Esophagus muscularis mucosa (tissue), 4 donors: ENCODE measurements at places on chromosomes 7 and 10.

GRCh38 chr7:38862666-38863065, 46.3 kb downstream of the VPS41 start:
- no peak for DNase-seq

DNA sequence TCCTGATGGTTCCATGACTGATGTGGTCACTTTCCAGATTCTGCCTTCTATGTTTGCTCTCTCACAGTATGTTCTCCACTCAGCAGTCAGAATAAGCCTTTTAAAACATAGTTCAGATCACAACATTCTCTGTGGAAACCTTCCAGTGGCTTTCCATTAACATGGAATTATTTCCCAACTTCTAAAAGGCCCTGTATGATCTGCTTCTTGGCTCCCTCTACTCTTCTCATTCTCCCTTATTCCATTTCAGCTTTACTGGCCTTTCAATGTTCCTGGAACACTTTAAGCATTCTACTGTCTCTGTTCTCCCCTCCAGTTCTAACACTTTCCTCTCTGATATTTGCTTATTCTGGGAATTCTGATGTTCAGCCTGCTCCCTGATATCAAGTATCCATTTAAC, 325.6 kb downstream of the THSD7A start:
- no peak for DNase-seq

DNA sequence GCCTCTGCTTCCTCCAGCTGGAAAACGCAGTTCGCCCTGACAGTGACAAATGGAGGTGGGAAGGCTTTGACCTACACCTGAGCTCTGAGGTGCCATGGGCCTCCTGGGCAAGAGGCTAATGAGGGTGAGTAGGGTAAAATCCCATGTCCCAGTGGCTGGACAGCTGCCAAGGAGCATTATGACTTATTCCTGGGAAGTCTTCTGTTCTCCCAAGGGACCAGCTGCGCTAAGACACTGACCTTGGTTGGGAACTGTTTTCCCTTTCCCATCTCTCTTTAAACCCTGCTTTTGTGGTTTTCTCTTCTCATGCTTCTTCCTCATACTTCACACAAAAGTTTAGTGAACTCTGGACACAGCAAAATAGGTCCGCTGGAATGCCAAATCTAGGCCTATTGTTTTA, 72.6 kb downstream of the COPG2 start:
- DNase-seq, result no peak

DNA sequence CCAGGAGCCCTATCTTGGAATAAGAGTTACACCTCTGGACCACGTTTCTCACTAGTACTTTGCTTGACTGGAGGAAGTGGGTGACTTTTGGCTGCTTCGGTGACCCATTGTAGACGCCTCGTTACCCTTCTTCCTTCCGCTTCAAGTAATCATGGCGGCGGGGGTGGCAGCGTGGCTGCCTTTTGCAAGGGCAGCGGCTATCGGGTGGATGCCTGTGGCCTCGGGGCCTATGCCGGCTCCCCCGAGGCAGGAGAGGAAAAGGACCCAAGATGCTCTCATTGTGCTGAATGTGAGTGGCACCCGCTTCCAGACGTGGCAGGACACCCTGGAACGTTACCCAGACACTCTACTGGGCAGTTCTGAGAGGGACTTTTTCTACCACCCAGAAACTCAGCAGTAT, 1.5 kb downstream of the KCND2 start:
- DNase-seq, result no peak

GRCh38 chr10:6692103-6692502, 112.0 kb upstream of the PRKCQ start:
- DNase-seq, result no peak

DNA sequence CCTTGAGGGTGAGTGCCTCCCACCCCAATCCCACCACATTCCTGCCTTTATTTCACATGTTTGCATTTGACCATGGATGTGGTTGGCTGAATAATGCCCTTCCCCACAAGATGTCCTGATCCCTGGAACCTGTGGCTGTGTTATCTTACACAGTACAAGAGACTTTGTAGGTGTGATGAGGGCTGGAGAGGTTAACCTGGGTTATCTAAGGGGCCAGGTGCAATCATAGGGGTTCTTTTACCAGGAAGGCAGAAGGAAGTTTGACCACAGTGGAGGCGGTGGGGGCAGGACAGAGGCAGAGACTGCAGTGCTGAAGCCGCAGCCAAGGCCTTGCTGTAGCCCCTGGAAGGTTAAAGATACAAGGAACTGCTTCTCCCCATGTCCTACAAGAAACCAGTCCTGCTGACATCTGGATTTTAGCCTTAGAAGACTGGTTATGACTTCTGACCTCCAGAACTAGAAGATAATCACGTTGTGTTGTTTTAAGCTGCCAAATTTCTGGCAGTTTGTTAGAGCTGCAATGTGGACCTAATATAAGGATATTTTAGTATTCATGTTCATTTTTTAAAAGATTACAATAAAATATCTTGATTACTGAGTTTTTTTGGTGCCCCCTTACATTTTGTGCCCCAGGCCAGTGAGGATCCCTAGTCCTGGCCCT, 136.6 kb downstream of the ARHGAP22 start:
- no peak for DNase-seq

DNA sequence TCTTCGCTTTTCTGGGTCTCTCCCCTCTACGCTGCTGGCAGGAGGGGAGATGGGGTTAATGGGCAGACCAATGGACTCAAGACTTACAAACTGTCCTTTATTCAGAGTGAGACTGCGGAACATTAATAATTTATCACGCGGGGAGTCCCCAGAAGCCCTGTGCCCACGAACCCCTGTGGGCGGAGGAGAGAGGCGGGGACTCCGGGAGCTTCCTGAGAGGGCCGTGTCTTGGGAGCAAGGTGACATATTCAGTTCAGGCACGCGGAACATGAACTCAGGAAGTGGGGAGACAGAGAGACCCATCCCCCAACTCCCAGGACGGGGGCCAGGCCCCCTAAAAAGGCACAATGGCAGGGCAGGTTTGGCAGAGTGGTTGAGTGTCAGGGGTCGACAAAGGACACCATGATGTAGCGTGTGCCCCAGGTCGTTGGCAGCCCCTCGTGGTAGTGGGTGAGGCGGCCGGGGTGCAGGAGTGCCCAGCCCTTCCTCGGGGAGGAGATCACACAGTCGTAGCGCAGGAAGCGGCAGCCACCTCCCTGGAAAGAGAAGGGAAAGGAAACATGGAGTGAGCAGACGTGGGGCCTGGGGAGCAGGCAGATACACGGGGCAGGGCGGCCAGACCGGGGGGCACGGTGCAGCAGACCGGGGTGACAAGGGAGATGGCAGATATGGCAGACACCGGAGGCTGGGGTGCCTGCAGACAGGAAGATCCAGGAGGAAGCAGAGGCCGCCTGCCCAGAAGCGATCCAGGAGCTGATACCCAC, 5.2 kb upstream of the MOGAT3 start:
- no peak for DNase-seq

- DNase-seq, result no peak
Observed at GRCh38 chr7:134513169-134513752, 14.1 kb upstream of the AKR1B10 start.

- no peak for DNase-seq
Observed at GRCh38 chr10:994836-995558, 6.8 kb downstream of the GTPBP4 start.

- no peak for DNase-seq
Observed at GRCh38 chr10:105855791-105856190, 1214.7 kb downstream of the SORCS3 start.

DNA sequence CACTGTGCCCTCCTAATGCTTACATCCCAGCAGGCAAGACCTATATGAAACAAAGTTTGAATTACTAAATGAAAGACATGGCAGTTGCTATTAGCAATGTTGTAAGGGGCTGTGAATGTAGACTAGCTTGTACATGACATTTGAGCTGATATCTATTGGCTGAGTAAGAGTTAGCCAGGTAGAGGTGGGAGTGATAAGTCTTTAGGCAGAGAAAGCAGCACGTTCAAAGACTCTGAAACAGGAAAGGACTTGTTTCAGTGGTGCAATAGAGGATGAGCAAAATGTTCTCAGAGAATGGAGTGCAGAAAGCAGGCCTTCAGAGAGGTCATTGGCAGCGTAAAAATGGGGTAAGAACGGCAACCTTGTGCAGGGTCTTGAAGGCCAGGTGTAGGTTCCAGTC, 687.6 kb downstream of the AUTS2 start:
- DNase-seq, result no peak

- peak; percentile 47 for DNase-seq
Observed at GRCh38 chr7:4406288-4407058, 275.6 kb upstream of the FOXK1 start.

- DNase-seq, result no peak
Observed at GRCh38 chr10:72008096-72008981, 44.1 kb downstream of the CHST3 start.

DNA sequence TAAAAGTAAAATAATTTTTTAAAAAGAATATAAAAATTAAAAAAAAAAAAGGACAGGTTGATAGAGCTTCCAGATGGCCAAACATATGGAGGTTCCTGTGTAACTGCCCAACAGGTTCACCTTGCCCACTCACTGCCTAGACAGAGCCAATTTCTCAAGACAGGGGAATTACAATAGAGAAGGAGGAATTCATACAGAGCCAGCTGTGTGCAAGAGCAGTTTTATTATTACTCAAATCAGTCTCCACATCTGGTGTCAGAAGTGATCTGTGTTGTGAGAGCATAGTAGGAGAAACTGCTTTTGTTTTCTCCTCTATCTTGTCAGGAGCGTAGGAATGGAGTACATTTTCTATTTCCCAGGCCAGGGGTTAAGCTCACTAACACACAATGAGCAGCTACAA, 31.0 kb downstream of the C7orf33 start:
- no peak for DNase-seq

DNA sequence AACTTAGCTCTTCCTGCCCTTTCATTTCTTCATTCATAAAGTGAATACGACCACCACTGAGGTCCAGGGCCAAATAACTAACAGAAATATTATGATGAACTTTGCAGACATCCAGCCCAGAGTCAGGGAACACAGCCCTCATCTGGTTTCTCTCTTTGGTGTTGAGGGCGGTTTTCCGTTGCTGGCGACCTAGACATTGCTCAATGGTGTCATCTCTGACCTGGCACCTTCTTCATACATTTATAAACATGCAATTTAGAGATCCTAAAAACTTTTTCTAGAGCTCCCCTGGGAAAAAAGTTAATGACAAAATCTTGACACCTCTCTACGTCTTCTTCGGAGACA, 324 bp upstream of the TET1 start:
- DNase-seq, result no peak

- no peak for DNase-seq
Observed at GRCh38 chr10:113273181-113274163, 279.4 kb upstream of the HABP2 start.

DNA sequence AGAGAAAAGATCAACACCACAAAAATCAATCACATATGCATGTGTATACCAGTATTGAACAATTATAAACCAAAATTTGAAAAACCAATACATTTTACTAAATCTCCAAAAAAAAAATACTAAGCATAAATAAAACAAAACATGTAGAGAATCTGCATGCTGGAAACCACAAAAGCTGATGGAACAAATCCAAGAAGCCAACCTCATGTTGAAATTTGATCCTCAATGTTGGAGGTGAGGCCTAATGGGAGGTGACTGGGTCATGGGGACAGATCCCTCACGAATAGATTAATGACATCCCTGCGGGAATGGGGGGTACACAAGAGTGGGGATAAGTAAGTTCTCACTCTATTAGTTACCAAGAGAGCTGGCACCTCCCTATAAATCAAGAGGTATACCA, 82.5 kb downstream of the OAT start:
- DNase-seq, result no peak

GRCh38 chr10:28199941-28200340, 102.9 kb downstream of the MPP7 start:
- DNase-seq, result no peak

DNA sequence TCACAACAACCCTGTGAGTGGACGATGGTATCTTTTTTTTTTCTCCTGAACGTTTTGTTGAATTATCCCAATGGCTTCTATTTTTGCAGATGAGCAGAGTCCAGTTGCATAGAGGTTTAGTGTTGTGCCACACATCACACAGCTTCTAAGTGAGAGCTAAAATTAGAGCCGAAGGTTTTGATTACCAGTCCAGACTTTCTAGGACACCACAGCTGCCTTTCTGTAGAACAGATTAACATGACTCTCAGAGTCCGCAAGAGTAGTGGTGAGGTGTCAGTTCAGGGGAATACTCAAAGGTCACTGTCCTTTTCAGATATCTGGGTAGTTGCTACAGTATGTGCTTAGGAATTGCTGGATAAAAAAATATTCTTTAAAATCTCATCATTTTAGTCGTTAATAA, 13.8 kb downstream of the SGPL1 start:
- no peak for DNase-seq

DNA sequence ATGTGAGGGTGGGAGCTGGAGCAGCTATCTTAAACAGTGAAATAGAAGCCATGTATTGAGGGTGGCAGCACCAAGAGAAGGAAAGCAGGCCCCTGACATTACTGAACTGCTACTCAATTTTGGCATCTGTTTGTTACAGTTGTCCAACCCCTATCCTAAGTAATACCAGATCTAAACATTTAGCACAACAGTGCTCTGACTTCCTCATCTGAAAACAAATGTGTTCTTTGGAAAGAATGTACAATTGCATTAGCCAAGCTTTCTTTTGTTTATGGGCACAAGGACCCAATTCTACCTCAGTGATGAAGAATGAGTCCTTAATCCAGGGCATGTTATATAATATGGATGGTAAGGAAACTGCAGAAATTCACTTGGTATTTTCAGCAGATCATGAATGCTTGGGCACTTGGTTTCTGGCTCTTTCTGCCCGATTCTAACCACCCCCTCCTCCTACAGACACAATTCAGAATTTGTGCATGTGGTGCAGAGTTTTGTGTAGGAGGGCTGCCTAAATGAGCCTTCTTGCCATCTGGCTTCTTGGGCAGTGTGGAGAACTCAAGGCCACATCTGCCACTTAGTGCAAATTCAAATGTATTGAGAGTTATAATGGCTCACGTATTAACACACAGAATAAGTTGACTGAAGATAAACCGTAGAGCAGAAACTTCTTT, 36.9 kb upstream of the KMT2E start:
- DNase-seq, result no peak

GRCh38 chr10:123200531-123200930, 46.3 kb downstream of the BUB3 start:
- peak; percentile 17 for DNase-seq

GRCh38 chr7:50552921-50553320, 12.3 kb downstream of the DDC start:
- no peak for DNase-seq

GRCh38 chr10:67506757-67507091, 189.3 kb downstream of the CTNNA3 start:
- DNase-seq, result no peak

- DNase-seq, result no peak
Observed at GRCh38 chr7:82964150-82964882, 198.4 kb downstream of the PCLO start.

DNA sequence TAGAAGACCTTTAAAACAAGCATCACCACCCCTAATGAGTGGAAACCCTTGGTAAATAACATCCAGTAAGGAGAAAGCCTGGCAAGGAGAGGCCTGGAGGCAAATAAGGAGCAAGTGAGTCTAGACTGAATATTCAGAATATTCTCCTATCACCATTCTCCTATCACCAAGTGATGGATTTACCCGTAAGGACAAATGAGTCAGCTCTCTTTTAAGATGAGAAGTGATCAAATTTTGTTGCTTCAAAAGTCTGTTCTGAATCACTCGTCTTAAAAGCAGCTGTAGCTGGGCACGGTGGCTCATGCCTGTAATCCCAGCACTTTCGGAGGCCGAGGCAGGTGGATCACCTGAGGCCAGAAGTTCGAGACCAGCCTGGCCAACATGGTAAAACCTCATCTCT, 28.4 kb downstream of the KIAA1549 start:
- no peak for DNase-seq

- DNase-seq, result no peak
Observed at GRCh38 chr10:68594405-68594804, 34.3 kb downstream of the TET1 start.
